ENCODE measurements at places on chromosomes 5 and 9.

DNA sequence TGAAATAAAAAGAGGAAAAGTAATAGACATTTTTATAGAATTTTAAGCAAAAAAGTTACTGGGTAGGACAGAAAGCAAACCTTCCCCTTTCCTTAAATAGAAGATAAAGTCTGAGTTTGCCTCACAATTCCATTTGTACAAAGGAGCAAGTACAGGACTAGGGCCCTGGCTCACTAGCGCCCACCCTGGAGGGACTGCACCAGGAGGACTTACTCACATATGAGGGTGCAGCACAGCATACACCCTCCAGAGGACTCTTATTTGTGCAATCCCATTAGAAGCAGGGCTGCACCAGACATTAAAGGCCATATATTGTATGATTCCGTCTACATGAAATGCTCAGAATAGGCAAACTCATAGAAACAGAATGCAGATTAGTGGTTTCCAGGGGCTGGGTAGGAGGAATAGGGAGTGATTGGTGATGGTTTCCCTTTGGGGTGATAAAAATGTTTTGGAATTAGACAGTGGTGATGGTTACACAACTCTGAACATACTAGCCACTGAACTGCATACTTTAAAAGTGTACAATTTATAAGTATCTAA, 4.5 kb downstream of the REEP5 start:
- no peak for DNase-seq

- no peak for DNase-seq
Observed at GRCh38 chr5:74079971-74080556, 454.1 kb downstream of the ARHGEF28 start.

- no peak for DNase-seq
Observed at GRCh38 chr5:73693573-73694061, 67.6 kb downstream of the ARHGEF28 start.

- DNase-seq = no peak
Observed at GRCh38 chr5:139413963-139414362, 10.1 kb upstream of the SPATA24 start.

DNA sequence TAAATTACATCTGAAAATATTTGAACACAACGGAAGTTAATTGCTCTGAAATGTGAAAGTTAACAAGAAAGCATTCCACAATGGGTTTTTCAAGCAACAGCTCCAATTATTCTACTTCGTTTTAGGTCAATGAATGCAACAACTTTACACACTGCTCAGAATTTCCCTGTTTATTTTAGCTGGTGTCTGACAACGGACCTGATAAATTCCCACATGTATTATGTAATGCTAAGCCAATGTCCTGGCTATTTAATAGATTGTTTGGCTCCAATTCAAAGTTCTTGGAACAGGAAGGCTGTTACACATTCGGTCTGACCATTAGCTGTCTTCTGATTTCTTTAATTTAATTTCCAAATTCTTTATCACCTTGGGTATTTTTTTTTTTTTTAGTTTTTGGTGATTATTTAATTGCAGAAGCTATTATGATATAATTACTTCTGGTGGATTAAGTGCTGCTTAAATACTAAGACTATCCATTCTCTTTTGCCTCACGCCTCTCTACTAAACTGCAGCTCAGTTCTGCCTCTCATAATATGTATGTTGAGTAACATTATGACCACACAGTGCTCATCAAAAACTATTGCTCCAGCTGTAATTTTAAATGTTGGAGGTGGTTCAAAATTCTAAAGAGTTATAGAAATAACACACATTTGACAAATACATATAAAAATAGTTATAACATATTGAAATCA, 57.9 kb downstream of the MEF2C start:
- DNase-seq = peak; percentile 46

- DNase-seq = no peak
Observed at GRCh38 chr5:62569470-62569869, 9.1 kb upstream of the LRRC70 start.

- no peak for DNase-seq
Observed at GRCh38 chr9:81312346-81312745, 377.0 kb downstream of the TLE1 start.

- no peak for DNase-seq
Observed at GRCh38 chr5:158752656-158752973, 347.1 kb downstream of the EBF1 start.

GRCh38 chr9:133708246-133709014, 29.7 kb downstream of the SARDH start:
- DNase-seq = no peak
